ENCODE measurements at places on chromosomes 2 and 18.

DNA sequence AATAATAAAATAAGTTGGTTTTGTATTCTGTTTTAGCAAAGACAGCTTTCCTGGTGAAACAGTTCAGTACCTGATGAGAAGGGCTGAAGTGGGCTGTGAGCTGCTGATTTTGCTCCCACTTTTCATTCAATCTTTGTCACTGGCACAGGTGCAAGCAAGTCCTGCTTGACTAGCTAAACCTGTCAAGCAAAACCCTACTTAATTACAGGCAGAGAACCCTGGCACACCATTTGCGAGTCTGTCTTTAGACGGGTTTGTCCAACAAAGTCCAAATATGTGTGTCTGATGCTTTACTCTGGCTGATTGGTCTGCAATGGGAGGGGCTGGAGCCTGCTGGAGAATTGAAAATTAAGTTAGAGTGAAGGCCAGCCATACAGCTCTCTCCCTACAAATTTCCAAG is 267.2 kb downstream of the EPHA4 start:
- no peak for DNase-seq

DNA sequence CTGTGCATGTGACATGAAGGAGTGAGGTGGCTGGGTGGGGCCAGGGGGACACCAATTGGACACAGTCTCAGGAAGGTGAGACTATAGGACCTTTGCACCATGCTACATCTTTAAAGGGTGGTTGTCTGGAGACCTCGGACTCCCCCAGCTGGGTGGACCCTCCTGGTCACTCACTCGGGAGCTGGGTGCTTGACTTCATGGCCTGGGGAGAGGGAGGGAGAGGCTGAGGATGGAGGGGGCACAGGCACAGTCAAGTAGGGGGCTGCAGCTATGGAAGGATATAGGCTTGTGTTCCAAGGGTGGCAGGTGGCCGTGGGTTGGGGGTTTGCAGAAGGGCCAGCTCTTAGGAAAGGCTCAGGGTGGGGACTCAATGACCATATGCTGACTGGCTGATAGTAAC is 7.1 kb upstream of the CELF4 start:
- no peak for DNase-seq

GRCh38 chr2:54680397-54681041 is 42.9 kb upstream of the EML6 start:
- DNase-seq = no peak

- DNase-seq = no peak
Measured at GRCh38 chr2:69250981-69251380, 136.0 kb downstream of the GFPT1 start.

GRCh38 chr2:200442471-200442870 is 67.4 kb downstream of the KCTD18 start:
- no peak for DNase-seq

GRCh38 chr18:49935215-49935614 is 121.9 kb upstream of the ACAA2 start:
- DNase-seq = no peak
